ENCODE measurements at places on chromosomes 16 and 17.

- DNase-seq: no peak
These were observed 6.5 kb downstream of the PRSS27 start for GRCh38 chr16:2713523-2713922.

GRCh38 chr17:81161536-81161935 is 3.8 kb upstream of the PVALEF start:
- DNase-seq: no peak

DNA sequence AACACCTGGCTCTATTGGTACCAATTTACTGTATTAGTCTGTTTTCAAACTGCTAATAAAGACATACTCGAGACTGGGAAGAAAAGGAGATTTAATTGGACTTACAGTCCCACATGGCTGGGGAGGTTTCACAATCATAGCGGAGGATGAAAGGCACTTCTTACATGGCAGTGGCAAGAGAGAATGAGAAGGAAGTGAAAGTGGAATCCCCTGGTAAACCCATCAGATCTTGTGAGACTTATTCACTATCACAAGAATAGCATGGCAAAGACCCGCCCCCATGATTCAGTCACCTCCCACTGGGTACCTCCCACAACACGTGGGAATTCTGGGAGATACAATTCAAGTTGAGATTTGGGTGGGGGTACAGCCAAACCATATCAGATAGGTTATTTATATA is 22.6 kb upstream of the GOSR1 start:
- no peak for DNase-seq

DNA sequence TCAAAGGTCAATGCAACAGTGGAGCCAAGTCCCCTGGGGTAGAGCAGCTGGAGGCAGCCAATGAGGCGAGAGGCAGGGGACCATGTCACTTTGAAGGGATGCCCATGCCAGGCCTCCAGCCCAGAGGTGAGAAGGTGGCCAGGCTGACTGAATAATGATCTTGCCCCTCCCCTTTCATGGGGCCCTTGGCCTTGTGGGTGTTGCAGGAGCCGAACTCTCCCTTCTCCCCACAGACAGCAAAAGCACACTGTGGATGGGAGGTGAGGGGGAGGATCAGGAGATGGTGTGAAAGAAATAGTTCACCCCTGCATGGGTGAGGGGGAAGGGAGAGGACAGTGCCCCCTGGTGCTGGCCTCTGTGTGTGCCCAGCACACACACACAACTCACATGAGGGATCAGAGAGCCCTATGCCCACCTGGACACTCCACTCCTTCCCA is 15.8 kb upstream of the TBX21 start:
- no peak for DNase-seq

DNA sequence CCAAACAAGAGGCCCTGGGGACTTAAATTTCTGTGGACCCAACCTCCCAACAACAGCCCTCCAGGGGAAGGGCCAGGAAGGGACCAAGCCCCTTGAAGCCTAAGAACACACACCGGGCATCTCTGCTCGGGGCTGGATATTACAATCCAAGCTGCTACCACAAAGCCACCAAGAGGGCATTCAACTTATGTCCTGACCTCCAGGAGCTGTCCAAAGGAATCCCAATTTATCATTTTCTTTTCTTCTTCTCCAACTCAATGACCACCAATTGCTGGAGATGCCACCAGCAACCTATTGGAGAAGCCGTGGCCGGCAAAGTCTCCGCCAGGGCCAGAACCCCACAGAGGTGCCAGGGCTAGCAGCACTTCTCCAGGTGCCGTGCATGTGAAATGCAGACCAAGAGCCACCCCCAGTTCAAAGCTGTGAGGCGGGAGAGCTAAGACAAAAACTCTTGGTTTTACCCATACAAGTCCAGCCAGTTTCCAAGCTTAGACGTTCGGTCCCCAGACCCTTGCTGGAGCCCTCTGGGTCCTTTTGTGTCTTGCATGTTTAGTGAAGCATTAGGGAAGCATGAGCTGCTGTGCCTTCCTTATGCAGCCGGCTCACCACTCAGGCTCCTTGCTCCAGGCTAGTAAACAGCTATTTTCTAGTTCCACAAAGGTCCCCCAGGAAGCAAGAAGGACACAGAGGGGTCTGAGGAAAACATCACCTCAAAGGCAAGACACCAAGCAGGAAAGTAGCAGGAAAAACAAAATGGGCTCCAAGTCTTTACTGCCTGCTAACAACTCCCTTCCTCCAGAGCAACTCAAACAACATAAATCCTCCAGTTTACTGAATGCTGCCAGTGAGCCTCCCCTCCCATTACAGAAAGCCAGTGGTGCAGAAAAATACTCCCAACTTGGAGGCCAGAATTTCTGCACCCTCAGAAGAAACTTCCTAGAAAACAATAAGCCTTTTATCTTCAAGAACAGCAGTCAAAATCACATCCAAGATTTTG is 3.2 kb downstream of the PITPNA start:
- no peak for DNase-seq

- no peak for DNase-seq
These were observed 21.1 kb upstream of the AATK start for GRCh38 chr17:81187120-81187519.

DNA sequence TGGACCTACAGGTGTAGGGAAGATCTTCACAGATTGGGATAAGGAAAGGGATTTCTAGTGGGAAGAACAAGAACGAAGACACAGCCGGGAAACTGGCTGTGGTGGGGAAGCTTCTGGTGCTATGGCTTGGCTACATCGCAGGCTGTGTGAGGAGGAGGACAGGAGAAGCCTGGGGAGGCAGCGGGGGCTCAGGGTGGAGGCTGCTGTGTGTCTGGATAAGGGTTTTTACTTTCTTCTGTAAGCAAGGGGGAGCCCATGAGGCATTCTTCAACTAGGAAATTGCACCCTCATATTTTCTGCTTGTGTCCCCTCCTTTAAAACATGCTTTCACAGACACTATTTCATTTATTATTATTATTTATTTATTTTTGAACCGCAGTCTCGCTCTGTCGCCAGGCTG is 2.9 kb upstream of the RHBDF2 start:
- DNase-seq: no peak

GRCh38 chr16:51801635-51802034 is 650.6 kb upstream of the SALL1 start:
- no peak for DNase-seq

DNA sequence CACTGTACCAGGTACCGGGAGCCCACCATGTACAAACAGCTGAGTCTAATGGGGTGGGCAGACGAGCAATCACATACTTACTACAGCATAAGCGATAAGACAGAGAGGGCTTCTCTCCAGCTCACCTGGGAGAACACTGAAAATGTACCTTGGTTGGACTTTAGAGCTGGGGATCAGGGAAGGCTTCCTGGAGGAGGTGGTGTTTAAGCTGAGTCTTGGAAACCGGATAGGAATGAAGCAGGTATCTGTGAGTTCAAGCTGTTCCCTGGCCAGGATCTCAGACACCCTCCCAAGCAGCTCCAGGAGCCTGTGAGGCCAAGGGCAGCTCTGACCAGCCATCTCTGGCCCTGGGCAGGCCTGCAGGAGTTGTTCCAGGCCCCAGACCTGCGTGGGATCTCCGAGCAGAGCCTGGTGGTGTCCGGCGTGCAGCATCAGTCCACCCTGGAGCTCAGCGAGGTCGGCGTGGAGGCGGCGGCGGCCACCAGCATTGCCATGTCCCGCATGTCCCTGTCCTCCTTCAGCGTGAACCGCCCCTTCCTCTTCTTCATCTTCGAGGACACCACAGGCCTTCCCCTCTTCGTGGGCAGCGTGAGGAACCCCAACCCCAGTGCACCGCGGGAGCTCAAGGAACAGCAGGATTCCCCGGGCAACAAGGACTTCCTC is 8.0 kb upstream of the SERPINF1 start:
- no peak for DNase-seq

GRCh38 chr17:49000943-49001342 is 3.8 kb downstream of the IGF2BP1 start:
- no peak for DNase-seq

DNA sequence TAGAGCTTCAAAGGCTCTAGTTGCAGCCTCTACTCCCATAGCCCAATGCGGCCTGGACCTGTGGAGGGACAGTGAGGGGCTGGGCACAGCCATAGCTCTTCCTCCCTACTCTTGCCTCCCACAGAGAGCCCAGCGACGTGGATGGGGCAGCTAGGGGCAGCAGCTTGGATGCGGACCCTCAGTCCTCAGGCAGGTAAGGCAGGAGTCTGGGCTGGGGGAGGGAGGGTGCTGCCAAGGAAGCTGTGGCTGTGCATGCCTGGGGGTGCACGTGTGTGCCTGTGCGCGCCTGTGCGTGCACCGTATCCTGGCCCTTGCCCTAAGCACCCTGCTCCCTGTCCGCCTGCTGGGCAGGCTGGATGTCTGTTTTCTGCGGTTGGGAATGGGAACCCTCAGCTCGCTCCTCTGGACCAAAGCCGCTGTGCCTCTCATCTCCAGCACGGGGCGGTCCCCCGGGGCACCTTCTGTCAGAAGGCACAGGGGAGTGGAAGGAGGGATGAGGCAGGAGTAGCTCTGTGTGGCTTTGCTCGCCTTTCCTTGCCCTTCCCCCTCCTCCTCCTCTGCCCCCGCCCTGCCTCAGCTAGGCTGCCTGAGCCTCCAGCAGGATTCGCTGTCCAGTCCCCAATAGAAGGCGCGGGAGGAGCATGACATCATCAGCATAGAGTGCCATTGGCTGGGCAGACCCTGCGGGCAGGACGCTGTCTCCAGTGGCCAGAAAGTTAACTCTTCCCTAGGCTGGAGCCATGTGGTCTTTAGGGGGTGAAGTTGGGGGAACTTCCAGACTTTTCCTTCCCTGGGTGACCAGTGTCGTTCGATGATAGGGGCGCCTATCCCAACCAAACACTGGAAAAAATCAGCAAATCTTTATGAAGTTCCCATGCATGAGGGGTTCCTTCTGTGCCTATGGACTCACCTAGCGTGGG is 797 bp downstream of the PRCD start:
- no peak for DNase-seq

DNA sequence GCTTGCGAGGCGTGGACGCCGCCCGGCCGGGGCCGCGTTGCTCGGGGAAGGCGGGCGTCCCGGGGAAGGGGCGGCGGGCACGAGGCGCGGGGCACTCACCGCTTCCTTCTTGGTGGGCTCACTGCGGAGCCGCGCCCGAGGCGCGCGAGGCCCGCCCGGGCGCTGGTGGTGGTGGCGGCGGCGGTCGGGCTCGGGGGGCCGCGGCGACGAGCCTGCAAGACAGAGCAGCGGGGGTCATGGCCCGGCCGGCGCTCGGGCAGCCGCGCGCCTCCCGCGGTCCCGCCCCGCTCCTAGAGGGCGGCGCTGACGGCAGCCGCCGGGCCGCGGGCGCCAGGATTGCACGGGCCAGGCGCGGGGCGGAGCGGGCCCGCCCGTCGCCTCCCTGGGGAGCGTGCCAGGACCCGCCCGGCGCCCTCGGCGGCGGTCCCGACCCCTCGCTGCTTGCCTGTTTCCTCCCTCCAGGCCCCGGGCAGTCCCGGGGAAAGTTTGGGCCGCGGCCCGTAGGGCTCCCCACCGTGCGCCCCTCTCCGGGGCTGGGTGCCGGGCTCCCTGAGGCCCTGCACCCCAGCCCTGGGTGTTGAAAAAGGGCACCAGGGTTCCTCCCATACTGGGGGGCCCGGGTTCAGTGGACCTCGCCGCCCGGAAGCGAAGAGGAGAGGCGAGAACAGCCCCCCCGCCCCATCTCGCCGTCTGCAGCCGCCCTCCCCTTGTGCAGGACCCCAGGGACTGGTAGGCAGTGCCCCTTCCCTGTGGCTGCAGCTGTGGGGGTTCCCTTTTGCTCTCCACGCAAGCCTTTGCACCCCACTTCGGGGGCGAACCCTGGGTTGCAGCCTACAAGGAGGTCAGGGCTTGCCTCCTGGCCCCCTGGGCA is at the start of gene C16orf74:
Gene C16orf74, minus strand, starts transcription at position 270 of the 871 bp plus-strand sequence. CDS start 15,879 bp downstream, outside the sequence.
- no peak for DNase-seq

DNA sequence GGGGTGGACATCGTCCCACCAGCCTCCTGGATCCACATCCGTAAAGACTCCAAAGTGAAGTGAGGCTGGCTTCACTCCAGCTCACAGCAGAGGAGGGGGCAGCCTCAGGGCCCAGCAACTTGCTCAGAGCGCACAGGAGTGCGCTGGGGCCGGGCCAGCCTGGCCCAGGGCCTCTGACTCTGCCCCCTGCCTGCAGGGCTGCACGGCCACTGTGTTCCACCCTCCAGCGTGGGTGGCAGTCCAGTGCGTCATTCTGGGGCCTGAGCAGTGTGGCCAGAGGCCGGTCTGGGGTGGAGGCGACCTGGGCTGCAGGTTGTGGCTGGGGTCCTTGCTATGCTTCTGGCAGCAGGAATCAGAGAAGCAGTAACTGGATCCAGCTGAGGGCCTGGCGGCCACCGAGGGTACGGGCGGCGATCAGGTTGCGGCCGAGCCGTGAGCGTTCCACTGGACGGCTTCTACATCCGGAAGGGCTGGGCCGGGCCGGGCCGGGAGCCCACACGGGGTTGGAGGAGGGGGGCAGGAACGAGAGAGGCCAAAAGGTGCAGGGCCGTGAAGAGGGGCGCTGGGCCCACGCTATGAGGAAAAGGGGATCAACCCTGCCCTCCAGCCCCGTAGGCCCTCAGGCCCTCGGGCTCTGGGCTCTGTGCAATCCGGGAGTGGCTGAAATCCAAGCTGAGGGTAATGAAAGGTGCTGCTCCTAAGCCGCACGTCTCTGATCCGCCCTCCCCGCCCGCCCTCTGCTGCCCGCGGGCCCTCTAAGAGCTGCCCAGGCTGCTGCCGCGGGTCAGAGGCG is at the start of gene FSCN2:
Gene FSCN2, plus strand, starts transcription at position 787 of the 793 bp plus-strand sequence. CDS start 155 bp downstream, outside the sequence.
- no peak for DNase-seq

DNA sequence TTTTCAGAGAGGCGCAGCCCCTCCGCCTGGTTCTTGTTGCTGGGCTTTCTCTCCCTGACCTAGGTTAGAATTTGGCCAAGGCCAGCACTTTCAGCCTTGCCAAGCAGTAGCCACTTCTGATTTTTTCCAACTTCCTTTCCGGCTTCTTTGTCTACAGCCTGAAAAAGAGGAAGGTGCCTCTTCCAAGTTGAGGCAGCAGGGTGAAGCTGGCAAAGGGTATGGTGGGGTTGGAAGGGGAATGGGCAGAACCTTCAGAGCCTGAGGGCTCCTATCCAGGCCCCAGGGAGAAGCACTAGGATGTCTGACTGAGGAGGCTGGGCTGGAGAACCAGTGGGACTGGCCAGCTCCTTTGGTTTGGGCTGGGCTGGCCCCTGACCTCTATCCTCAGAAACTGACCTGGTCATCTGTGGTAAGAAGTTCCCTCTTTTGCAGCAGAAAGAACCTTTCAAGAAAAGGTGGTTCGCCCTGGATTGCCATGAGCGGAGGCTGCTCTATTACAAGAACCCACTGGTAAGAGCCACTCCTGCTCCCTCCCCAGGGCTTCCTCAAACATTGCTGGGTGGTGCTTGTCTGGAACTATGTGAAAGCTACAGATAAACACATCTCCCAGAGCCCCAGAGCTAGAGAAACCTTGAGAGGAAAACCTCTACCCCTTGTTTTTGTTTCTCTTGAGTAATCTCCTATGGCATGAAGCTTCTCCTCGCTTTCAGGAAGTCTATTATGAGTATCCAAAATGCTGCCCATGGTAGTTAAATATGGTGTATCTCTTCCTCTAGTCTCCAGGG is 16.6 kb upstream of the RNF135 start:
- no peak for DNase-seq

GRCh38 chr17:19750020-19750572 is 2.0 kb upstream of the ALDH3A1 start:
- DNase-seq: no peak

GRCh38 chr16:580141-580945 is 9.5 kb upstream of the RAB40C start:
- DNase-seq: no peak

Measured in central memory CD4-positive, alpha-beta T cell (primary cell).